ENCODE measurements at places on chromosomes 1 and 21.

DNA sequence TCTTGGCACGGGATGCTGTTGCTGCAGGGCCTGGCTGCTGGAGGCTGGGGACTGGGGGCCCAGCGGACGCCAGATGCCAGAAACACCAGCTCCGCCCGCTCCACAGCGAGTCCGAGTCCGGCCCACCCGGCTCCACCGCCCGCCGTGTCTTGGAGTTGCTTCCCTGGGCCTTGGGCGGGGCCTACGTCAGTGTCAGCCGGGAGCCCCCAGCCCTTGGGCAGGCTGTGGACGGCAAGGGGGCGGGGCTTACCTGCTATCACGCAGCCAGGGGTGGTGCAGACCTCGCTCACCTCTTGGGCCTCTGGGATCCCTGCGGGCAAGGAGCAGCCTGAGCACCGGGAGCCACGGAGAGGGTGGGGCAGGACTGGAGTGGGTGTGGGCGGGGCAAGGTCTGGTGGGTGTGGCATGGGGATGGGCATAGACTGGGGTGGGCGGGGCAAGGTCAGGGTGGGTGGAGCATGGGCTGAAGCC, 21.8 kb downstream of the MMEL1 start:
- DNase-seq: peak; percentile 70

DNA sequence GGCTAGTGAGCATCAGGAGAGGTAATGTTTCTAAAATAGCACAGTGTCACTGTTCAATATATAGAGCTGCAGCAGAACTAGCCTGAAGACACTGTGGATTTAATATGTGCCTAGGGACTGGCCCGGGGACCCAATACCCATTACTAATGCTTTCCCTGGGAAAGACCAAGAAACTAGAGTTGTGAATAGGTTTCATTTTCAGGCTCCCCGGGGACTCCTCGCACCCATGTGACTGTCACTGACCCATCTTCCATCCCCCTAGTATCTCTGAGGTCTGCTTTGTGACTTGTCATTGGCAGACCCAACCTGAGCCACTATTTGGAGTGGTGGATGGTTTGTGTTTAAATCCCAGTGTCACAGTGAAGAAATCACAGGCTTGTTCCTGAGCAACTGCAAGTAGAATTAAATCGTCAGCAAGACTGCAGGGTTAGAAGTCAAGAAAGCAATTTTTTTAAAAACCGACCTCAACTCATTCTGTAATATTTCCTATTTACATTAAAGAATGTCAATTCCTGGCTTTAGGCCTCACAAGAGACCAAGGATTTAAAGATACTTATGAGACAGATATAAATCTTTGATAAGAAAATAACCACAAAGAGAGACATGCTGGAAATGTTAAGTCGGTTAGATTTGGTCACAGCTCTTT, 130.0 kb upstream of the TNR start:
- DNase-seq: no peak

DNA sequence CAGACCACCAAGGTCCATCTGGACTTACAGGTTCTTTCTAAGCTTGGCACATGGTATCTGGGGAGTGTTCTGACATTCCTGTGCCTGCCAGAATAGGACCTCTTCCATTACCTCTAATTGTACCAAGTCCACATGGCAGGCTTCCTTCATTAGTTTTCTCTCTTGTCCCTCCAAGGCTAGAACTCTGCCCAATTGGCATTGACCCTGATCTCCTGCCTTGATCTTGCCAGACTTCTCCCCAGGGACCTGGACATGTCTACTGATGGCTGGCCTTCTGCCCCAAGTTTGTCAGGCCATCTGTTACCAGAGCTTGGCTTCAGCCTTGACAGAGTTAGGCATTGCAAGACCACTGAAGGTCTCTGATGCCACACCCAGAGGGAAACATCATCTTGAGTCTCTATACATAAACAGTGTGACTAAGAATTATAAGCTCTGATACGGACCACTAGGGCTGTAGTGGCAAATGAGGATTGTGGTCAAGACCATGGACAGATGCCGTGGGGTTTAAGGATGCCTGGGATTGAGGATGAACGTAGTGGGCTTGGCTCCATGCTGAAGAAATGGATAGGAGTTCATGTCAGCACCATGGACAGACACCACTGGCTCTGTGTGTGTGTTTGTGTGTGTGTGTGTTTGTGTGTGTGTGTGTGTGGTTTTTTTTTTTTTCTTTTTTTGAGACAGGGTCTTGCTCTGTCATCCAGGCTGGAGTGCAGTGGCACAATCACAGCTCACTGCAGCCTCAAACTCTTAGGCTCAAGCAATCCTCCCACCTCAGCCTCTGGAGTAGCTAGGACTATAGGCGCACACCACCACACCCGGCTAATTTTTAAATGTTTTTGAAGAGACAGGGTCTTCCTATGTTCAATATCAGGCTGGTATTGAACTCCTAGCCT, 19.5 kb upstream of the PSMB2 start:
- no peak for DNase-seq

GRCh38 chr1:51768971-51769588, 109.4 kb downstream of the NRDC start:
- no peak for DNase-seq

DNA sequence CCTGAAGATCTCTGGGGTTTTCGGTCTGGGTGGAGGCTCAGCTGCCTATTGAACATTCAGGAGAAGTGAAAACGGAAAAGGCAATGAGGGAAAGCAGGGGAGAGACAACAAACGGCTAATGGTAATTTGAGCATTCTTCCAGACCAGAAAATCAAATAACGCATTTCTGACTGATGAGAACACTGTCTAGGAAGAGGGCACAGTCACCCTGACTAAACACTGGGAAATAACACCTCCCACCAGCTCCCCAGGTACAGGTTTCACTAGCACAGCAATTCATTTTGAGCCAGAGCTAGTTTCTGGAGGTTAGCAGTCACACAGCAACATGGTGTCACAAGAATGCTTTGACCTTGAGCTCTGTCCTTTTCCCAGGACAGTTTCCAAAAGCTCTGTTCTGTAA, 21.1 kb downstream of the NCF2 start:
- DNase-seq: no peak

GRCh38 chr1:74423471-74423870, 88.9 kb downstream of the LRRC53 start:
- no peak for DNase-seq

GRCh38 chr1:152151646-152152045, 7.4 kb downstream of the RPTN start:
- no peak for DNase-seq

DNA sequence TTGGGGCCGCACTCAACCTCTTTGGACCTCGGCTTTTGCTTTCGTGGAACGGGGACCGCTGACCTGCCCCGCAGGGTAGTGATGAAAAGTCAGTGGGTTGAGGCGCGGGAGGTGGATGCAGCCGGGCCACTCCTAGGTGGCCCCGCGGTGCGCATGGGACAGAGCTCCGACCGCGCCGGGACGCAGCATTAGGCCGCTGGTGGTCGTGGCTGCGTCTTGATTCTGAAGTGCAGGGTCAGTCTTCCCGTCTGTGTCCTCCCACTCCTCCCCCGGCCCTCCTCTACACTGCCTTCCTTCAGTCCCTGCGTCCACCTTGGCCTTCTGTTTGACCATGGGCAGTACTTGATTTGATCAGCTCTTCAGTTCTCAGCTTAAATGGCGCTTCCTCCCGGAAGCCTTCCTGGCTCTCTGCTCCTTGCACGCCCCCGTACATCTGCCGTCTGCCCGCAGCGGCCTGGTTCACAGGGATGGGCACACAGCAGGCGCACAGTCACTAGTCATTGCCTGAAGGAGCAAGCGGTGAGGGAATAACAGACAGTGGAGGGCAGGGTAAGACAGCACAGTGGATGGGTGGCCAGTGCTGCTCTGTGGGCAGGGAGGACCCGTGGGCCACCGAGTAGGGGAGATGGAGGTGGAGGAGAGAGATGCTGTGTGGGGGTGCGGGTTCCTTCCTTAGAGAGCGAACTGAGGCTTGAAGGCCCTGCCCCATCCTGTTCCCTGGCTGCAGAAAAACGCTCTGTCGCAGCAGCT, 633 bp downstream of the THEMIS2 start:
- DNase-seq: no peak

DNA sequence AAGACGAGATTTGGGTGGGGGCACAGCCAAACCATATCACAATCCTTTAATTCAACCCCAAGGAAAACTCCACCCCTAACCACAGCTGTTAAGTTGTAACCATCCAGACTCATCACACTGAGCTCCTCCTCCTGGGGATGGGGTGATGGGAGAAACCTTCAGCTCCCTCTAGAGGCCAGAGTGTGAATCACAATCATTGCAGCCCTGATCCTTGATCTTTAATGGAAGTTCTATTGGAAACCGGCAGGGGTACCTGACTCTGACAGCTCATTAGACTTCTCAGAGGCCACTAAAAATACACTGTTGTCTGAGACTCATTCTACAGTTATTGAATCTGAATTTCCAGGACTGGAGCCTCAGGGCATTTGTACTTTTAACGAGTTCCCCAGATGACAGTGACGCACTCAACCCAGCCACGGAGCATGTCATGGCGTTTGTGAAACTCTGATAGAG, 127.2 kb downstream of the IGSF21 start:
- DNase-seq: no peak

GRCh38 chr1:19504796-19505692, 19.7 kb upstream of the CAPZB start:
- no peak for DNase-seq

DNA sequence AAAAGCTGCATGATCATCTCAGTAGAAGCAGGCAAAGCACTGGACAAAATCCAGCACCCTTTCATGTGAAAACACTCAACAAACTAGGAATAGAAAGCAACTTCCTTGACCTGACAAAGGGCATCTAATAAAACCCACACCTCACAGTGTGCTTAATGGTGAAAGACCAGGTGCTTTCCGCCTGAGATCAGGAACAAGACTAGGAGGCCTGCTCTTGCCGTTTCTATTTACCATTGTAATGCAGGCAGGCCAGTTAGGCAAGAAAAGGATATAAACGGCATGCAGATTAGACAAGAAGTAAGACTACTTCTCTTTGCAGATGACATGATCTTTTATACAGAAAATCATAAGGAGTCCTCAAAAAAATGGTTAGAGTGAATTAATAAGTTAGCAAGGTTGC, 37.2 kb downstream of the SLC37A1 start:
- DNase-seq: no peak
